ENCODE measurements at places on chromosomes 6 and 20.
A peak's percentile ranks its signal among the peaks of the same experiment; 100 is the strongest.

- peak; percentile 49 for DNase-seq
Observed at GRCh38 chr20:11676630-11677287, 240.9 kb upstream of the BTBD3 start.

GRCh38 chr6:74976026-74976425 is 229.8 kb downstream of the COL12A1 start:
- no peak for DNase-seq

DNA sequence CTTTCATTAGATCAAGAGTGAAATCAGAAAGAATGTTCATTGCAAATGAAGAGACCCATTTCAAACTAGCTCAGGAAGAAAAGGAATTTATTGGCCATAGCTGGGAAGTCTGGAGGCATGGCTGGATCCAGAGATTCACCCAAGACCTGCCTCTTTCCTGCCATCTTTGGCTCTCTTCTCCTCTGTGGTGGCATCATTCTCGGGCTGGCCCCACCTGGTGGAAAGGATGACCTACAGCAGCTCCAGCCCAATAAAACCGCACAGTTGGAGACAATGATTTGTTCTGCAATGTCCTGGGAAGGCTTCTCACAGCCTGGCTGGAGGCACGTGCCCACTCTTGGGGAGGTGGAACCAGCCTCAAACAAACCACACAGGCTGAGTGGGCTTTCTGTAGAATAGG is 18.1 kb upstream of the FERMT1 start:
- no peak for DNase-seq

DNA sequence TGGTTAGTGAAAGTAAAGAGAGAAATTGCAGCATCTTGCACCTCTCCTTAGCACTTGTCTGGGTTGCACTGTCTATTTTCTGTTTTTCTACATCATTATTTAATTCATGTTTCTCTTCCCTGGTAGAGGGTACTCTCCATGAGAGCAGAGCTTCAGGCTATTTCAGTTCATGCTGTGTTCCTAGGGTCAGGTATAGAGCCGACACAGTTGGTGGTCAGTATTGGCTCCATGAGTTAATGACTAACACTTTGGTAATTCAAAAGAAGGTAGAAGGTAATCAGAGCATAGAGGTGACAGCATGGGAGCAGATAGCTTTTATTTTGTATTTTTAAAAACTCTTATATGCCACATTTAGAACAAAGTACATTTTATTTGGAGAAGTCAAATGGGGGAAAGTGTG is 42.7 kb downstream of the RIMS1 start:
- no peak for DNase-seq

- no peak for DNase-seq
Observed at GRCh38 chr20:60024801-60025200, 66.6 kb downstream of the CDH26 start.

DNA sequence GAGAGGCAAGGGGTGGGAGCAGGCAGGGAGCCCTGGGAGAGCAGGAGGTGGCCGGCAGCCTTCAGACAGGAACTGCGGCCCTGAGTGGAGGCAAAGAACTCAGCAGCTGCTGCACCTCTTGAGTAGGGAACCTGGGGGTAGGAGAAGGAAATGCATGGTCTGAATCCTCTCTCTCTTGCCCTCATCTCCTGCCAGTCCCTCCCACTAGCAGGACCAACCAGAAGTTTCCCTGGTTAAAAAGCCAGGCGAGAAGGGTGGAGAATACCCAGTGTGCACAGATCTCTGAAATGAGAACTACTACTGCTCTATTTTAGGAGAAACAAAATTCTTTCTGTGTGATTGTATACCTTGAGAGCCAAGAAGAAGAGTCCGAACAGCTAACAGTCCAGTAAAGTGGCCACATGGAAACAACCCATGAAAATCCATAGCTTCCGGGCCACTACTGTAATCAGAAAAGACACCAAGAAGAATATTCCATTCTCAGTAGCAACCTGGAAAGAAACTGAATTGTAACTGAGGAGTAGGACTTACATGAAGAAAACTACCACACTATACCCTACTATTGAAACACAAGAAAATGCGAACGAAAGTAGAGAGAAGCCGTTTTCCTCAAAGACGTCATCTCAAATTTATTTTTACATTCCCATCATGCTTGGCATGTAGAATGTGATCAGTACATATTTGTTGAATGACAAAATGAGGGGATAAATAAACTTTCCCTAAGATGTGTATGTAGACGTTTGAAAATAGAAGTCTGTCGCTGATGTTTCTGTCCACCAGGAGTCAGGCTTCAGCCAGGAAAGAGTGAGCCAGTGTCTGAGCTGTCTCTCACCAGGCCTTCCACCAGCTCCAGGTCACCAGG is 25.6 kb downstream of the WRNIP1 start:
- DNase-seq = peak; percentile 80
